T-helper 17 cell (primary cell): ENCODE measurements at places on chromosomes 11 and 22. TPM values are rescaled to one million over a fixed set of nuclear protein-coding genes. Genes with fewer than 3 reads are reported as not detected.

The PNPLA5 gene
- total RNA-seq: not detected

The TENM4 gene
- total RNA-seq: 0.31 TPM

GRCh38 chr11:65613091-65613928, 711 bp downstream of the MAP3K11 start:
- DNase-seq: no peak

- no peak for DNase-seq
These were observed 11.1 kb upstream of the UPB1 start for GRCh38 chr22:24483976-24484545.

DNA sequence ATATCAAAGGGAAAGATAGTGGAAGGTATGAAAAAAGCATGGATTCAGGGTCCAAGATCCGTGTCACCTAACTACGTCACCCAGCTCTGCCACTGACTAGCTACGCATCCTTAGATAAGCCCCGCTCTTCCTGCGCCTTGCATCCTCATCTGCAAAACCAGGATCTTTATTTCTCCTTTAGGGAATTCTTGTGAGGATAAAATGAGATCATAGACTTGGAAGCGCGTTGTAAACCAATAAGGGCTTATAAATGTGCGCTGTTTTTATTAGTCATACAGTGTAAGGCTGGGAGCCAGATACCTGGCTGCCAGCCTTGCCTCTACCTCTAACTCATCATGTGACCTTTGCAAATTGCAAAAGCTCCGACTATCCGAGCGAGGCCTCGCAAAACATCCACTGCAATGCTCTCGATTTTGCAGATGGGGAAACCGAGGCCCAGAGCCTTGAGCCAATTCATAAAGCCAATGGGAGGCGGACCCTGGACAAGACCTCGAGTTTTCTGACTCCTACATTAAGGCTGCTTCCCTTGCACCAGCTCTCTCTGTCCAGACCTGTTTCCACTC, 753 bp downstream of the PRPF19 start:
- no peak for DNase-seq

DNA sequence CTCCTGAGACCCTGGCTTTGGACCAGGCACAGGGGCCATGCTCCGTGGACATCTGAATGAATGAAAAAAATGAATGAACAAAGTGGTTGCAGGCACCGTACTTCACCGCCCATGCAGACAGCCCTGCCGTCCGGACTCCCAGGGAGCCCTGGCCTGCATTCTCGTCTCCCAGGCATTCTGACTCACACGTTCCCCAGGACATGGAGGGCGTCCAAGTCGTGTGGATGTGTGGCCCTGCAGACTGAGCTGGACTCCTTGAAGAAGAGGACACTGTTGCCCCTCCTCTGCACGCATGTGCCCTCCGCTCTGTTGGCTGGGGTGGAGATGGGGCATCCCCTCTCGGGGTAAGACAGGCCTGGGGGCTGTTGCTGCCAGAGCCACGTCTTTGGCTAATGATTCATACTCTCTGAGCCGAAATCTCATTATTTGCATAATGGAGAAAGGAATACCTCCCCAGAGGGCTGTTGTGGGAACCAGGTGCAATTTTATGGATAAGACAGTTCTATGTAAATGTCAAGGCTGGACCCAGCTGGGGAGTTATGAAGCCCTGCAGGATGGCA, 49.7 kb downstream of the RTL6 start:
- DNase-seq: no peak

The MIAT gene
- total RNA-seq: 116 TPM

The OR8G5 gene
- not detected for total RNA-seq

GRCh38 chr11:108559340-108559739, 34.2 kb downstream of the EXPH5 start:
- no peak for DNase-seq

The SYTL2 gene
- 50.0 TPM for total RNA-seq

DNA sequence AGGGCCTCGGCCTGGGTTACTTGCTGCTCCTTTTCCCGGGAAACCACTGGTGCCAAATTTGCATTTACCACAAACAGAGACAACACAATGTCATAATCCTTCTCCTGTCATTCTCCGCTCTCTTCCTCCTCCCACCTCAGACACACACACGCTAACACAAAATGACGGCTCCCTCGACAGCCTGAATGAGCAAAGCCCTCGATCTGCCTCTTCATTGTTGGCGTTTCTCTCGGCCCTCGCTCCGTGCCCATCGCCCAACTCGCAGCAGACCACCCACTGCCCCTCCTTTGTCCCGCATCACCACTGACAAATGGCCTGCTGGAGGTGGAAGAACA, 12.5 kb upstream of the TCF20 start:
- DNase-seq: no peak

- no peak for DNase-seq
These were observed 12.5 kb downstream of the OTUB1 start for GRCh38 chr11:63998558-63999348.

GRCh38 chr22:36377022-36377631, 10.6 kb downstream of the MYH9 start:
- no peak for DNase-seq

DNA sequence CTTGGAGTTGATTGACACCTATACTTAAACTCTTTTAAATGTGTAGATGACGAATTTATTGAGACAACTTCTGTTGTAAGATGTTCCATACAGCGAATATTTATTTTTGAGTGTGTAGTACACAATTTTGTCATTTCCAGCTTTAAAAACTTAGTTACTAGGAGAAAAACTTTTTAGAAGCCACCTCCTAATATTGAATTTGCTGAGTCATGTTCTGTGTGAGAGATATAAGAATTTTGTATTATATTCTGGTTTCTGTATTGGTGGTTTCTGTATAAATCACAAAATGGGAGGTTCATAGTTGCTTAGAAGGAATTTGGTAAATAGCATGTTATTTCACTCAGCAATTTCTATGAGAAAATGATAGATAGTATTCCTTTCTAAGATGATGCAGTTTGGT, 171.3 kb downstream of the WNT11 start:
- no peak for DNase-seq

GRCh38 chr11:110069158-110069737, 23.9 kb upstream of the ZC3H12C start:
- no peak for DNase-seq

- no peak for DNase-seq
These were observed 1.7 kb upstream of the CELSR1 start for GRCh38 chr22:46539169-46539568.

The SCT gene
- total RNA-seq: not detected

The OR8A1 gene
- not detected for total RNA-seq

- no peak for DNase-seq
These were observed 593.6 kb downstream of the ETS1 start for GRCh38 chr11:127993788-127994187.

The KDM4E gene
- not detected for total RNA-seq

DNA sequence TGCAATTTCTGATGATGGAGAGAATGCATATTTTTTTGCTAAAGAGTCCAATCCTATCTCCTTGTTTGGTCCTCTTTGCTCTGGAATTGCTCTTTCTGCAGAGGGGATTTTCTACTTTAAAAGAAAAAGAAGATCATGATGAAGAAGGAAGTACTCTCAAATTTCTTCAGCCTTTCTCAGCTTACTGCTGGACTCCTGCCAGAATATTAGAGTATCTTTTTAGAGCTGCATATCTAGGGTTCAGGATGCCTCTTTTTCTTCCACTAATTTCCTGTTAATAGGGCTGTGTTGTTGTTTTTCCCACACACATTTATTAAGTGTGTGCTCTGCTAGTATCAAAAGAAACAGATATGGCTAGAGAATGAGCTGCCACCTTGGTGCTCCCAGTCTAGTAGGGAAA, 18.2 kb downstream of the UBASH3B start:
- DNase-seq: no peak

The CLMP gene
- 0.26 TPM for total RNA-seq

The PLAAT5 gene
- total RNA-seq: not detected

The FAM180B gene
- total RNA-seq: 0.23 TPM

DNA sequence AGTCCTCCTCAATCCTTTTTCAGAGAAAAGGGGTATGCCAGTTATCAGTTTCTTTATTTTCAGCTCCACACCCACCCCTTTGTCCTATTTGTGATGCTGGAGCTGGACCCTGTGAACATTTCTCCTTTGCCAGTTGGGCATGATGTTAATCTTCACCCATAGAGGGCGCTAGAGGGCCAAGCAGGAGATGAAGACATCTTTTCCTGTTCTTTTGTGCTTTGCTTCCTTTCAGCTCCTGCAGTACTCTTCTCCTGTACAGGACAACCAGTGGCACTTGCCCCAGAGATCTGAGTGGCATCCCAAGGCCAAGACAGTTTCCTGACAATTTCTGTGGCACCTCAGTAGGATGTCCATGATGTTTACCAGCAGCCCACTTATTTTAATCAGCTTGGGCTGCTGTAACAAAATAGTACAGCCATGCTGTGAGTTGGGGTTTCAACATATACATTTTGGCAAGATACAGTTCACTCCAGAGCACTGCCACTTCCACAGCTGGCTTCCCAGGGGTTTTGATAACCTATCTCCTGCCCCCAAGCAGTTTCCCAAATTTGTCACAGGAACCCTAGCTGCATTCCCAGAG, 4.6 kb downstream of the SAA2 start:
- DNase-seq: peak; percentile 36

DNA sequence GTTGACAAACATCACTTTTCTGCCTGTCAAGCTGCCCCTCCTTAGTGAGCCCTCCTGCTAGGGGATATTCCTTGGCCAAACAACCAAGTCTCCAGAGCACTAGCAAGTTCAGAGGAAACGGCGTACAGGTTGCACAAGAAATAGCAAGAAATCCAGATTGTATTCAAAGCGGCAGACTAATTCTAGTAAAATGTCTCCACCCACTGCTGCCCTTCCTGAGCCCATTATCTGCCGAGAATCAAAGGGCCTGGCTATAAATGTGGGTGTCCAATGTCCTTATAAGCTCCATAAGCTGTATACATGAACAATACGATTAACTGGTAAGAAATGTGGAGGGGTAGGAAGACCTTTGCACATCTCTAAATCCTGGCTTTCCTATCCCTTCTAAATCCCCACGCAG, 44.0 kb upstream of the AKIP1 start:
- DNase-seq: no peak

DNA sequence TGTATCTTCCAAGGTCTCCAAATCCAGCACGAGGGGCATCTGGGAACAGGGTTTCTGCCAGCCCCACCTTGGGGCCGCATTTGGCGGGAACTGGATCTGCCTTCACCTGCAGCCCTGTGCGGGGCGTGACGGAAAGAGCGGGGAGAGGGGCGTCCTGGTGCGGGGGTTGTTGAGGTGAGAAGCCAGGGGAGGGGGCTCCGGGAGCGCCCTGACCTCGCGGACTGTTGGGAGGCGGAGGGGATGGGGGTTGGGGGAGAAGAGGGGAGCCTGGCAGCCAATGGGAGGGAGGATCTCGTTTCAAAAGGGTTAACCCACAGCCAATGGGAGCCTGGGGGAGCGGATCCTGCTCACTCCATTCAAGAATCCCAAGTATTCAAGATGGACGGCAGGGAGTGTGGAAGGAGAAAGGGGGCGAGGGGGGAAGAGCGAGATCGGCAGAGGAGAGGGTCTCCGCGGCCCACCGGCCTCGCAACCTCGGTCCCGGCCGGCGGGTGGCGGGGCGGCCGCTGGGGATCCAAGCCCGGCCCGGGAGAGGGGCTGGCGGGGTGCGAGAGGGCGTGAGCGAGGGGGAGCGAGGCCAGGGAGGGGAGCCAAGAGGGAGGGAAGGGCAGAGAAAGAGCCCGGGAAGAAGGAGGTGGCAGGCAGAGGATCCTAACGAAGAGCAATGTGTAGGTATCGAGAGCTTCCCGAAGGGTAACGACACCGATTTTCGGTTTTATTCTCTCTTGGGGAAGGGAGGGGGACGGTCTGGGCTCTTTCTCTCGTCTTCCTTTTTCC, 11.5 kb downstream of the YPEL4 start:
- DNase-seq: no peak

- no peak for DNase-seq
These were observed 1214.0 kb downstream of the BRD1 start for GRCh38 chr22:48613566-48614200.

- DNase-seq: no peak
These were observed 102.6 kb downstream of the TBC1D22A start for GRCh38 chr22:46865052-46865434.

- DNase-seq: no peak
These were observed 1014.1 kb downstream of the LRRC4C start for GRCh38 chr11:40445391-40445790.

- no peak for DNase-seq
These were observed 10.4 kb downstream of the MPZL3 start for GRCh38 chr11:118241764-118242098.

The NLRP6 gene
- total RNA-seq: 3.5 TPM

GRCh38 chr11:21446939-21447590, 745.8 kb upstream of the ANO5 start:
- DNase-seq: no peak

- peak; percentile 50 for DNase-seq
These were observed 9.0 kb upstream of the VPREB1 start for GRCh38 chr22:22235558-22235957.

GRCh38 chr11:100805506-100806199, 118.6 kb downstream of the ARHGAP42 start:
- no peak for DNase-seq

DNA sequence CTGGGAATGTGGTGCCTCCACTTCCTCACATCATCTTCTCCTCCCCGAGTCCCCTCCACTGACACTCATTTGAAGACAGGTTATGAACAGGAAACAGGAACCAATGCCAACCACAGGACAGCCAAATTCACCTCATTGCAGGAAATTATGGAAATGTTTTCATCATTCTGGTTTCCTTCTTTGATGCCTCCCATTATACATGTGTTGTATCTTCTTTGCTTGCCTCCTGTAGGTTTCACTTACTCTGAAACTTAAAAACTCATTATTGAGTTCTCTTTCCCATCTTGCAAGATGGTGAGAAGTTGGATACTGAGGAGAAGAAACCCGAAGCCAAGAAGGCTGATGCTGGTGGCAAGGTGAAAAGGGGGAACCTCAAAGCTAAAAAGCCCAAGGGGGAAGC, 108.5 kb downstream of the PHF21B start:
- DNase-seq: no peak

- no peak for DNase-seq
These were observed 220.4 kb upstream of the RAG2 start for GRCh38 chr11:36818410-36818809.

The C22orf15 gene
- 0.81 TPM for total RNA-seq
